ENCODE measurements at places on chromosomes 5 and 9.

- H3K27ac ChIP-seq = no peak overlapping the region
- peaks cover 4% of the 10 kb centered on the region for H3K36me3 ChIP-seq
- DNase-seq = no peak
- H3K4me1 ChIP-seq = peaks cover 14% of the 10 kb centered on the region
Measured at GRCh38 chr5:88694023-88694679, 188.8 kb downstream of the MEF2C start.

- H3K4me3 ChIP-seq = no peak overlapping the region
- peaks cover 3% of the 10 kb centered on the region for H3K4me1 ChIP-seq
- no peak overlapping the region for H3K27ac ChIP-seq
- peaks cover 26% of the 10 kb centered on the region for H3K27me3 ChIP-seq
- no peaks in the 10 kb centered on the region for H3K36me3 ChIP-seq
Measured at GRCh38 chr5:172530878-172531703, 76.8 kb upstream of the SH3PXD2B start.

- H3K27me3 ChIP-seq = no peaks in the 10 kb centered on the region
- H3K27ac ChIP-seq = peak overlapping the region; percentile 82
- H3K4me1 ChIP-seq = peaks cover 33% of the 10 kb centered on the region
- H3K4me3 ChIP-seq = peak overlapping the region; percentile 90
Measured at GRCh38 chr9:126325821-126326220, 808 bp upstream of the MVB12B start.

- no peaks in the 10 kb centered on the region for H3K36me3 ChIP-seq
- H3K4me1 ChIP-seq = no peaks in the 10 kb centered on the region
- no peak for DNase-seq
- H3K27ac ChIP-seq = no peak overlapping the region
- H3K27me3 ChIP-seq = no peaks in the 10 kb centered on the region
Measured at GRCh38 chr5:103973669-103974068, 411.1 kb upstream of the NUDT12 start.

DNA sequence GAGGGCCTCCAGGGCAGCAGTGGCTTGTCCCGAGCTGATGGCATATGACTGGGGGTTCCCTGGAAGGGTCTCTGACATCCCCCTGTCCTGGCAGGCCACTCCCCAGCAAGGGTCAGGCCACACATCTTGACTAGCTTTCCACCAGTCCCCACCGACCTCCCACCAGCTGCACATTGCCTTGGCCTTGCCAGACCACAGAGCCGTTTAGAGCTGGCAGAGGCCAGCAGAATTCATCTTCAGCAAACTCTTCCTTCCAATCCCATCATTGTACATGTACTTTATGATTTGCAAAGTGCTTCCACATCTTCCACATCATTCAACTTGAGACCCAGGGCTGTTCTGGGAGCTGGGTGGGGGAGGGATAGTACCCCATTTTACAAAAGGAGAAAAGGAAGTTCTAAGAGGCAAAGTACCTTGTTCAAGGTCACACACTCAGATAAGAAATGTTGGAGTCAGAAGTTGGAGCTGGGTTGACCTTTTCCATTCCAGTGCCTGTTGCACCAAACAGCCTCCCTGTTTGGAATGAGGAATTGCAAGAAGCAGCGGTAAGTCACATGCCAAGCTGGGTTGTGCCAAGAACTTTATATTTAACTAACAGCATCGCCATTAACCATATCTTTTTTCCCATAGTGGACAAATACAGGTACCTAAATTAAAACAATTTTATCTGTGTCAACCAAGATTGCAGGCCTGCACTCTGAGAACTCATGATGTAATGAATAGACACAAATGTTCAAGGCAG is 25.8 kb upstream of the COL15A1 start:
- H3K27me3 ChIP-seq = peaks cover 32% of the 10 kb centered on the region
- peaks cover 3% of the 10 kb centered on the region for H3K4me1 ChIP-seq
- no peaks in the 10 kb centered on the region for H3K36me3 ChIP-seq
- no peak overlapping the region for H3K4me3 ChIP-seq

DNA sequence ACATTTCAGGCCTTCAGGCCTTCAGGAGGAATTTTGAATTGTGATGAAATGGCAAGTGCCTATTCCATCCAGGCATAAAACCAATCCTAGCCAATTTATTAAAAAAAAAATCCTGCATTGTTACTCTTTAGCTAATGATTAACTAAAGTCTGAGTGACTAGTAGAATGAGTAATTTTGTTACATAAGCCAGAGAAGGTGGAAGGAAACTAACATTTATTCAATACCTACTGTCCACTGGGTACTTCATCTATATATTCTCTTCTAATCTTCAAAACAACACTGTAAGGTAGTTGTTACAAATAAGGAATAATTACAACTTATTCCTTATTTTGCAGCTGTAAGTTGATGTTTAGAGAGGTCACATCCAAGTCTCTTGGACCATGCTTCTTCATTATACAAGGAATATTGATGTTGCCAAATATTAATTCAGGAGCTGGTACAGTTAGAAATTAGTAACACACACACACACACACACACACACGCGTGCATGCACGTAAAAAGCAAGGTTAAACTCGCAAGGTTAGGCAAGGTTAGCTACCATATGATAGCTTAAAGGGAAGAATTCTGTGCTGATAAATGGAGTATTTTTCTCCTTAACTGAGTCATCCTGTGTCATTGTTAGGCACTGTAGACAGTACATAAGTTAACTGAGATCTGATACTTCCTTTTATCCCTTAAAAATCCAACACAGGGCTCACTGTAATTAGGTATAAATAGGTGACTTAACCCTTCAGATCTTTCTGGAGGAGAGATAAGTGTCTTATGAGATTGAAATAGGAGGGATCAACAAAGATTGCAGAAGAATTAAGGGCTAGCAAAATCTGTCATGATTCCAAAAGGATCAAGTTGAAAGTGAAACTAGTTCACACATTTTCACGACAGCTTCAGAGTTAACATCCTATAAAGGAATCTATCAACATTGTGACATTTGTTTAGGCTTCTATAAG is 596.9 kb downstream of the PDE4D start:
- H3K27ac ChIP-seq = peak overlapping the region; percentile 29
- peak overlapping the region; percentile 83 for H3K4me3 ChIP-seq
- no peaks in the 10 kb centered on the region for H3K27me3 ChIP-seq
- peaks cover 10% of the 10 kb centered on the region for H3K4me1 ChIP-seq

DNA sequence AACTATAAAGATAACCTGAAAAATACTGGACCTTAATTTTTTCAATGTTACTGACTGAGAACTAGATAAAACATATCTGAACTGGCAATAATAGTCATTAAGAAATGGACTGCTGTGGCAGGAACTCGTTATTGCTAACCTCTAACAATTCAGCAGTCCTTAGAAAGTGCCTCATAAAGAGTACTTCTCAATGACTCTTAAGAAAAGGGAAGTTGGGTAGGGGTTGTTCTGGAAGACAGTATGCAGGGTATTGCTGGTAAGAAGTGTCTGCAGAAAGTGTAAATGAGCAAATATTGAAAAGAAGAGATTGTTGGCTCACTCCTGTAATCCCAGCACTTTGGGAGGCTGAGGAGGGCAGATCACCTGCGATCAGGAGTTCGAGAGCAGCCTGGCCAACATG is 27.9 kb downstream of the FOXD1 start:
- peaks cover 85% of the 10 kb centered on the region for H3K27me3 ChIP-seq
- no peak for DNase-seq
- H3K27ac ChIP-seq = no peak overlapping the region
- no peak overlapping the region for H3K4me3 ChIP-seq
- peaks cover 4% of the 10 kb centered on the region for H3K36me3 ChIP-seq
- H3K4me1 ChIP-seq = peaks cover 2% of the 10 kb centered on the region

Data from T-helper 17 cell (primary cell).